Small intestine (tissue), 16 donors: ENCODE measurements at places on chromosomes 12 and 14. TPM values are rescaled to one million over a fixed set of nuclear protein-coding genes. Genes with fewer than 3 reads are reported as not detected.
A peak's percentile ranks its signal among the peaks of the same experiment; 100 is the strongest.

Gene TPPP2
- not detected for polyA plus RNA-seq

- no peak for DNase-seq
These were observed 107.3 kb downstream of the PIK3C2G start for GRCh38 chr12:18368594-18368993.

GRCh38 chr14:54803396-54803795 is 99.2 kb downstream of the GCH1 start:
- DNase-seq: peak; percentile 80

- no peak for DNase-seq
These were observed 46.9 kb downstream of the RIMBP2 start for GRCh38 chr12:130669205-130669557.

Gene FAM181A
- polyA plus RNA-seq: not detected

- peak; percentile 18 for DNase-seq
These were observed 422.4 kb upstream of the OR4E1 start for GRCh38 chr14:22095860-22096513.

- DNase-seq: no peak
These were observed 74.5 kb downstream of the ETV6 start for GRCh38 chr12:11723993-11724392.

GRCh38 chr14:99131632-99132271 is 140.2 kb downstream of the BCL11B start:
- no peak for DNase-seq

GRCh38 chr14:23121361-23121771 is 2.3 kb upstream of the CEBPE start:
- no peak for DNase-seq

- DNase-seq: peak; percentile 90
These were observed 26.4 kb upstream of the GPR132 start for GRCh38 chr14:105091517-105092170.

- no peak for DNase-seq
These were observed 198.1 kb downstream of the SLC38A4 start for GRCh38 chr12:46627686-46628085.

DNA sequence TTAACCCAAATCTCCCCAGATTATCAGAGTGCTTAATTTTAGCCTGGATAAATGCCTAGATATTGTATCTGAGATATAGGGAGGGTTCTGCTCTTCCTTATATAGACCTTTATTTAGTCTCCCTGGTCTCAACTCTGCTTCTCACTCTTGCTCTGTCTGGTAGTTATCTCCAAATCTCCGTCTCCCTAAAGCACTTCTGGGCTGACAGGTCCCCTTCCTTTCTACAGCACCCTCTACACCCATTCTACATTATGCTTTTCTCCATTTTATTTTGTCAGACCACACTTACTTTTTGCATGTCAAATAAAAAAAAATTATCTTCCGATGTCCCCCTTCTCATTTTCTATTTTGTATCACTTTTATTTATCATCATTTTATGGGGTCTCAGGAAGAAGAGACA is 2.0 kb upstream of the ERC1 start:
- no peak for DNase-seq

Gene SCFD1
- polyA plus RNA-seq: 71.1 TPM

Gene IRAK3
- 0.22 TPM for polyA plus RNA-seq

Gene OVCH1
- not detected for polyA plus RNA-seq

GRCh38 chr14:68561531-68562007 is 231.3 kb downstream of the ZFP36L1 start:
- no peak for DNase-seq

DNA sequence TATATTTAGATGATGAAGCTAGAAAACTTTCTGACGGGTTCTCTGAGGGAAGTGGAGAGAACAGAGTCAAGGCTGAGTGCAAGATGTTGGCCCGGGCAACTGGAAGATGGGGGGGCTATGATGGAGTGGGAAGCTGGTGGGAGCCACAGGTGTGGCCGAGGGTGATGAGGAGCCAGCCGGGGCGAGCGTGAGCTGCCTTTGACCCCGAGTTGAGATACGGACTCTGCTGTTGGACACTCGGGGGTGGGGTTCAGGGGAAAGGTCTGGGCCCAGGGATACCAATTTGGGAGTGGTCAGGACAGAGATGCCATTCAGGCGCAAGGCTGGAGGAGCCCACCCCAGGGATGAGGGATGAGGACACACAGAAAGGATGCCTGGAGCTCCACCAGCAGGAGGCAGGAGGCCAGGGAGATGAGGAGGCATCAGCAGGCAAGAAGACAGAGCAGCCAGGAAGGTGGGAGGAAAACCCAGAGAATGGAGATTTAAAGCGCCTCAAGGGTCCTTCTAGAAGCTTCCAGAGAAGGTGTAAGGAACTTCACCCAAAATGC is 9.0 kb downstream of the SCARB1 start:
- DNase-seq: no peak

DNA sequence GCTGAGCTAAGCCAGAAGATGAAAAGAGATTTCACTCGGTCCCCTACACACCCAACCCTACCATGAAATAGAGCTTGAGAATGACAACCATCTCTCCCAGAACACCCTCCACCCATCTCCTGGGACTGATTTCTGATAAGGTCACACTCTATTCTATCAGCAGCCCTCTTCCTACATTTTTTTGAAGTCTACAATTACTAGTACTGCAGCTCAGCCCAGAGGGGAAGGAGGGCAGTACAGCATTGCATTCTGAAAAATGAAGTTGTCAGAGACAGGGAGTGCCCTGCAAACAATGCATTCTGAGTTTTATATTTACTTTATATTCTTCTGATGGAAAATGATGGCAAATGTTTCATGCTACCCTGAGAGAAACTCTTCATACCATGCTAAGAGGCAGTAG is 318.5 kb downstream of the BCAT1 start:
- DNase-seq: no peak

Gene ADSS1
- polyA plus RNA-seq: 6.5 TPM

- no peak for DNase-seq
These were observed 736.5 kb upstream of the LMO3 start for GRCh38 chr12:17342381-17342961.
